Pancreas (tissue), 10 donors: ENCODE measurements at places on chromosomes 3 and 15. TPM values are rescaled to one million over a fixed set of nuclear protein-coding genes. Genes with fewer than 3 reads are reported as not detected.

The TP63 gene
- polyA plus RNA-seq: not detected

The STRIT1 gene
- 0.73 TPM for polyA plus RNA-seq

The SPINK8 gene
- polyA plus RNA-seq: not detected

The PP2D1 gene
- polyA plus RNA-seq: not detected

The DAZL gene
- not detected for polyA plus RNA-seq

The ASB7 gene
- polyA plus RNA-seq: 2.7 TPM

The CPNE9 gene
- polyA plus RNA-seq: 0.85 TPM

The SCAANT1 gene
- polyA plus RNA-seq: not detected

The MEGF11 gene
- polyA plus RNA-seq: 0.34 TPM

The PRSS50 gene
- polyA plus RNA-seq: 0.87 TPM

The ANKUB1 gene
- not detected for polyA plus RNA-seq

The CAND2 gene
- polyA plus RNA-seq: 3.3 TPM
